Natural killer cell treated with Interleukin-12 subunit alpha and Interleukin-12 subunit beta and Interleukin-15 and Interleukin-18, amount 100 ng/mL, for 72 hours (primary cell): ENCODE measurements at places on chromosomes 5 and 9. TPM values are rescaled to one million over a fixed set of nuclear protein-coding genes. Genes with fewer than 3 reads are reported as not detected.

GRCh38 chr5:95221234-95221633, 63.7 kb downstream of the MCTP1 start:
- DNase-seq, result no peak

- no peak for DNase-seq
Measured at GRCh38 chr5:37667846-37668245, 172.0 kb downstream of the GDNF start.

GRCh38 chr5:26143259-26143658, 895.1 kb downstream of the CDH9 start:
- DNase-seq, result no peak

- DNase-seq, result no peak
Measured at GRCh38 chr9:116156621-116157314, 3.2 kb downstream of the PAPPA start.

The PCDHGC5 gene
- 0.17 TPM for total RNA-seq
